ENCODE measurements at places on chromosomes 7 and 10.

DNA sequence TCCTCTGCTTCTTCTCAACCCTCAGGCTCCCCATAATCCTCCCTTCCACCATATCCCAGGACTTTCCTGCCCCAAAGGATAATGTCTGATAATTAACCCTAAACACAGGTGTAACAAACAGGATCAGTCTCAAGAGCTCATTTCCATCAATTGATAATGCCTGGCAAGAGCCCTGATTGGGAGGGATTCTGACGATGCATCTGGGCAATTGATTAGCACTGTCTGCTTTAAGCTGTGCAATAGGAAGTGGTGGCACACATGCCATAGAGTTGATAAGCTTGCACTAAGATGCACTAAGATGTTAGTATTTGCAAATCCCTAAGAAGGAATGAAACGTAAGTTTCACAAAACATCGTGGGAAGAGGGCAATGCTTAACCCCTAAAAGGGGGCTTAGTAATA is 27.4 kb upstream of the EGR2 start:
- DNase-seq, result no peak

- no peak for DNase-seq
Observed at GRCh38 chr7:6571160-6571779, 6.0 kb upstream of the ZDHHC4 start.

DNA sequence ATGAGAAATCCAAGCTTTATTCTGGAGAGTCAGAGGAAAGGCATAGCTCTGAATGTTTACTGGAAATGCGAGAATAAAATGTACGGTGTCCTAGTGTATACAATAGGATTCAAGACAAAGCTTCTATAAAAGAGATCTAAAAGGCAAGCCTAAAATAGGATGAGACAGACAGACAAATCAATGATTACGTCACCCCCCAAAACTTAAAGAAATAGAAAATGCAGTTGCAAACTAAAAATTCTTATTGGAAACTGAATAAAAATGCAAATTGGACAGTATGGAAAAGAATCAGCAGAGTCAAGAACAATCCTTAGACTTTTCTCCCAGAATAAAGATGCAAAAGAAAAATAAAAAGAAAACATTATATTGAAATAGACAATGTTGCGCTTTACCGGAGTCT is 245.9 kb downstream of the POM121L12 start:
- no peak for DNase-seq

DNA sequence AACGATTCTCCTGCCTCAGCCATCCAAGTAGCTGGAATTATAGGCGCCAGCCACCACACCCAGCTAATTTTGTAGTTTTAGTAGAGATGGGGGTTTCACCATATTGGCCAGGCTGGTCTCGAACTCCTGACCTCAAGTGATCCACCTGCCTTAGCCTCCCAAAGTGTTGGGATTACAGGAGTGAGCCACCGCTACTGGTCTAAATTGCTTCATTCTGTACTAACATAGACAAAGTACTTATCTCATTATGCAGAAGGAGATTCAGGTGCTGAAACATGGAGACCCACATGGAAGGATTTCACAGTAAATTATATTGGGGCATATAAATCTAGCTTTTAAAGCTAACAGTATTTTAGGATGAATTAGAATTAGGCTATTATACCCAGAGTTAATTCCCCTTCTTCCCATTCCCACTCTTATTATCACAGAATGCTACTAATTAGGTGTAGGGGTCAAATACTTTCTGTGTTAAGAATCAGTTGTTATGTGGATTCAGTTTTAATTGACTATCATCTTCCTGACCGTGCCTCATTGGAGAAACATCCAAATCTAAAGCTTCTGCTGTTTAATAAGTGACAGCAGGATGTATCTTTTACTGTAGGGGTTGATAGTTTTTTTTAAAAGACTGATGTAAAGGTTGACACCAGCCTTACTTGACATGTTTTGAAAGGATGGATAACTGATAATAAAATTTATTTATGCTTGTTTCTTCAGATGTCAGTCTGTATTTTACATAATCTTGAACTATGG is 27.2 kb downstream of the ADK start:
- no peak for DNase-seq

DNA sequence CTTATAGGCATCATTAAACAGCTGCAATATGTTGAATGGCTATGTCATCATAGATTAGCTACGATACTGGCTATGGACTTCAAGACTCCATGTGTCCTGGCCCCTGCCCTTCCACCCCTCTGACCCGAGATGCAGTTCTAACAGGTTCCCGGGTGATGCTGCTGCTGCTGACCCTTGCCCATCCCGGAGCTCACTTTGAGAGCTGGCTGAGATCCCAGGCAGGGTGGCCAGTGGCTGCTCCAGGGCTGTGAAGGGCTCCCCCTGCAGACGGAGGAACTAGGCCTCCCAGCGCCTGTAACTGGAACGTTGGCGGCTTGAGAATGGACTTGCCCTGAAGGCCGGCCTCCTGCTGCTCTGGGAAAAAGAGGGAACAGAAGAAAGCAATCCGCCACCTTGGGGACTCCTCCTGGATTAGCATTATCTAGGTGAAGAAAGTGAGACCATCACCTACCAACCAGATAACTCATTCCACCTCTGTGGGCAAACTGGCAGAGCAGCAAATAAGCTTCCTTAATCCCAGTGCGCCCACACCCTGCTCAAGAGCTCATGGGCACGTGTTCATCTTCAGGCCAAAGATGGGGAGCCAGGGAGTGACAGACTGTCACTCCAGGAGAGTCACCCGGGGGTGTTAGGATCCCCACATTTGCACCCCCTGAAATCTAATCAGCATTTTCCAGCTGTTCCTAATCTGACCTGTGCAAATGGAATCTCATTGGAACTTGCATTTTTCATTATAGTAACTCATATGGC is 56.8 kb downstream of the PARP12 start:
- peak; percentile 9 for DNase-seq

DNA sequence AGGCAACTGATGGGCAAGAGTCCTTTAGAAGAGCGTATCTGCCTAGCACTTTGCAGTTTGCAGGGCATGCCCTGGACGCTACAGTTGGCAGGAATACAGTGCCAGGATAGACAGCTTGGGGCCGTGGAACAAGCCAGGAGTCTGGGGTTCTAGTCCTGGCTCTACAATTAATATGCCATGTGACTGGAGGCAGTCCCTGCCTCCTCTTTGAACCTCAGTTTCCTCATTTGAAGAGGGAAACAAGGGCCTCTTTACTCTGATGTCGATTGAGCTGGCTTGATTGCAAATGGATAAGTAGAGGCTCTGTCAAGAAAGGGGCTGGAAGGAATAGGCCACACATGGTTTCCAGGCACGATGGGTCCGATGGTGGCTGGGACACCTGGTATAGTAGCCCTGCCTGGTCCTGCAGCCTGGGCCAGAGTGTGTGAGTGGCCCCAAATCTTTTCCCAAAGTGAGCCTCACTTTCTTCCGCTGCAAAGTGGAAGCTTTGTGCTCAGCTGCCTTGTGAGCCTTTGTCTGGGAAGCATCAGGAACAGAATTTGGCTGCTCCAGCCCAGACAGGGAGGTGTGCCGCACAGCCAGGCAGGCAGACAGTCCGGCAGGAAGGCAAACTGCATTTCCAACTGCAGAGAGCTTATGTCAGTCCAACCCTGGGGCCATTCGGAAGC is 111.4 kb upstream of the PPIF start:
- no peak for DNase-seq

- DNase-seq, result peak; percentile 80
Observed at GRCh38 chr10:114876602-114877300, 55.2 kb downstream of the FHIP2A start.

GRCh38 chr7:158912406-158912805 is 56.0 kb downstream of the DYNC2I1 start:
- no peak for DNase-seq

- DNase-seq, result no peak
Observed at GRCh38 chr7:134873253-134873652, 93.8 kb downstream of the CALD1 start.

GRCh38 chr7:55423891-55424290 is 58.8 kb downstream of the LANCL2 start:
- no peak for DNase-seq

- DNase-seq, result no peak
Observed at GRCh38 chr7:12930534-12930933, 243.1 kb downstream of the ARL4A start.

GRCh38 chr7:27739301-27739908 is 557 bp upstream of the TAX1BP1 start:
- peak; percentile 84 for DNase-seq

Measured in Kasumi-1 (cell line).